Midbrain (tissue), 1 donor: ENCODE measurements at places on chromosomes 13 and 19.

- DNase-seq = peak; percentile 66
Observed at GRCh38 chr19:43634506-43634871, 5.2 kb downstream of the CADM4 start.

DNA sequence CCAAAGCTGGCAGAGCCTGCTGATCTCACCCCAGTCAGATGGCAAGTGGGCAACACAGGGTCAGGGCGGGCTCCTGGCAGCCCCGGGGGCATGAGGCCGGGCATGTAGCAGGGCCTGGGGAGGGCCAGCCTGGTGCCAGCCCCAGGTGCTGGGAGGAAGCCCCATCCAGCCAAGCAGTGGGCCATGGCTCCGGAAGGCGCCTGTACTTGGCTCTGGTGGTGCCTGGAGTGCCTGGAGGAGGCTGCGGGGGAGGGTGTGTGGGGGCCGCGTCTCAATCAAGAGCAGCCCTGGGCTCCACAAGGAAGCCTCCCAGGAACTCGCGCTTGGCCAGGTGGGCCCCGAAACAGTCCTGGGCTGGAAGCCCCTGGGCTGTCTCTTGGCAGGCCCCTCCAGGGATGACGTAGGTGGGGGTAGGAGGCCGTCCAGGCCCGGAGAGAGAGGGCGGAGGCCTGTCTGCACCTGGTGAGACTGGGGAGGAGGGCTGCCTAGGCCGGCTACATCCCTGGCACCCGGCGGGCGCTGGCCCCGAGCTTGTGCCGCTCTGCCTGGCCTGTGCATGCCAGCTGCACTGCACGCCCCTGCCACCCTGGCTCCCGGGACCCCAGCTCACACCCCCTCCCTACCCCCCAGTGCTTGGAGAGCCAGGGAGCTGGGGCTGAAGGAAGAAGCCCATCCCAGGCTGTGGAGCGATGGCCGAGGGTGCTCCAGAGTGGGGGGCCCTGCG is 45.9 kb downstream of the COMP start:
- no peak for DNase-seq

GRCh38 chr19:43534816-43535761 is 2.1 kb downstream of the ZNF575 start:
- peak; percentile 59 for DNase-seq

DNA sequence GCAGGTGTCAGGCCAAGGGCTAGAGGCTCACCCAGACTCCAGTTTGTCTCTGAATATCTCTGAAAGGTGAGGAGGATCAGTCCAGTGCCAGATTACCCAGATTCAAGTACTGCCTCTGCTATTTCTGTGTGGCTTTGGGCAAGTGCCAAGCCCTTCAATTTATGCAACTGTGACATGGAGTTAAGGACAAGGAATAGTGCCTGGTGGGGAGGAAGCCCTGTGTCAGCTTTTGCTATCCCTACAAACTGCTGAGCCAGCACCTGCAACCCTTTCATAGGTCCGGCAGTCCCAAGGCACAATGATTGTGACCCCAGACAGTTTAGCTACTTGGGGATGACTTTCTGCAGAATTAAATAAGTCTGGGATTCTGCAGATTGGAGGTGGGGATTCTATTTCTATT is 123.0 kb downstream of the KL start:
- no peak for DNase-seq

DNA sequence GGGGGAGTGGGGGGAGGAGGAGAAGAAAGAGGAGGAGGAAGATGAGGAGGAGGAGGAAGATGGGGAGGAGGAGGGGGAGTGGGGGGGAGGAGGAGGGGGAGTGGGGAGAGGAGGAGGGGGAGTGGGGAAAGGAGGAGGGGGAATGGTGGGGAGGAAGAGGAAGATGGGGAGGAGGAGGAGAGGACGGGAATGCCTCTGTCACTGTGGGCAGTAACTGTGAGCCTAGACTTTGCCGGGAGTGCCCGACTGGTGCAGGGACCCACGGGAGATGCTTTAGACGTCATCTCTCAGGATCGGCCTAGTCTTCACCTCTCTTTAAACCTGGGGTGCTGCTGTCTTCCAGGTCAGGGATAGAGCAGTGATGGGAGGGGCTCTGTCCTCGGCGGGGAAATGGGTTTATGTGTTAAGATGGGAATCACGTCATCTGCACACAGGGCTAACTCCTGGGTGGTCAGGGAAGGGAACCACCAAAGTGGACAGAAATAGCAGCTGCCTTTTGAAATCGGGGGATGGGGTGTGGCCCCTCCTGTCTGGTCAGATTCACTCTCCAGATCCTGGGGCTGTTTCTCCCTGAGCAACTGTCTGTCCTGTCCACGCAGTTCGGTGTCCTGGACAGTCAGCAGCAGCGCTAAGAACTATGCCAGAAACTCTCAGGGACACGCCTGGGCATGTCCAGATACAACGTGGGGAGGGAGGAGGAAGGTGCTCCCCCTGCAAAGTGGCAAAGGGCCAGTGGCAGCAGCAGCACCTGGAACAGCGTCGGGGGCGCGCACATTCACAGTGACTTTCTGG is 26.9 kb downstream of the GAS6 start:
- no peak for DNase-seq

GRCh38 chr19:30760014-30760413 is 387.8 kb downstream of the ZNF536 start:
- no peak for DNase-seq

DNA sequence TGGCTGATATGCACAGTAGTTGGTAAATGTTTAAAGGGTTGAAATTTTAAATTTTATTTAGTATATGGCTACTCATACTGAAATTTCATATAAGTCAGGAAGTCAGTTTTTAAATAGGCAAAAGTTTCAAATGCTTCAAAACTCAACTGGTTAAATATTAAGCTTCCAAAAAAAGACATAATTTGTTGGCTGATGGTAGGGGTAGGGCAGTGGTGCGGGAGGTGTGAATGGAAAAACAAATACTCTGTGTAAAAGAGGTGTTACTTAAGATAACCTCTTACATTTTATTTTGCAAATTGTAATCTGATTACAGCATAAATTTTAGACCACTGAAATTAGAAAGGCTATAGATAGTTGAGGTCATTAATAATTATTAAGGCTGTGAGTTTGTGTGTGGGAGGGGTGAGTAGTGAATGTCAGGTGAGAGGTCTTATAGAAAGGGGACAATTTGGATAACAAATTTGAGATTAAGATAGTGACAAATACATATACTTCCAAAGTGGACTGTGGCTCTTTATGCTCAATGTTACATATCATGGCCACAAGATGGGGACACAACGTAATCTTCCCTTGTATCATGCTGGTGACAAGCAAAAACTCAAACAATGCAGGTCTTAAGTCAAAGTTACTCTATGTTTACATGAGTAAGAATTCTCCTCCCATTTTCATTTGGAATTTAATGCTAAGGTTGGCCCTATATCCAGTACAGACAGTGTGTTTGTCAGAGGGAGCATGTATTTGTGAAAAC is 36.6 kb upstream of the OXGR1 start:
- DNase-seq = no peak

DNA sequence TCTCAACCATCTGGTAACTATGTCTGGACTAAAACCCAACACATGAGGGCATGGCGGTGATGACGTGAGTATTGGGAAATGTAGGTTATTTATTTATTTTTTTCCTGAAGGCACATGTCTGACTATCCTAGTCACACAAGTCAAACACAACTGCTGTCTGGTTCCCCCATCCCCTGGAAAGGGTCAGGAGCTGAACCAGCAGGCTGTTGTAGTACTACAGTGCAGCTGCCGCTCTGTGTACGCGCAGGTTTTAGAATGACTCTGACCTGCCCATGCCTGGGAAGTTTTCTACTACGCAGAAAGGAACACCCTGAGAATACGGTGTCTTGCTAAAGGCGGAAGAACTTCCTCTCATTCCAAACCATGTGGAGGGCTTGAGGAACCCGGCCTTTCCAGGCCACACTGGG is 1.2 kb downstream of the SLC7A1 start:
- no peak for DNase-seq

- DNase-seq = no peak
Observed at GRCh38 chr19:31160336-31160926, 188.8 kb downstream of the TSHZ3 start.

- no peak for DNase-seq
Observed at GRCh38 chr19:4414800-4415321, 12.4 kb downstream of the CHAF1A start.

DNA sequence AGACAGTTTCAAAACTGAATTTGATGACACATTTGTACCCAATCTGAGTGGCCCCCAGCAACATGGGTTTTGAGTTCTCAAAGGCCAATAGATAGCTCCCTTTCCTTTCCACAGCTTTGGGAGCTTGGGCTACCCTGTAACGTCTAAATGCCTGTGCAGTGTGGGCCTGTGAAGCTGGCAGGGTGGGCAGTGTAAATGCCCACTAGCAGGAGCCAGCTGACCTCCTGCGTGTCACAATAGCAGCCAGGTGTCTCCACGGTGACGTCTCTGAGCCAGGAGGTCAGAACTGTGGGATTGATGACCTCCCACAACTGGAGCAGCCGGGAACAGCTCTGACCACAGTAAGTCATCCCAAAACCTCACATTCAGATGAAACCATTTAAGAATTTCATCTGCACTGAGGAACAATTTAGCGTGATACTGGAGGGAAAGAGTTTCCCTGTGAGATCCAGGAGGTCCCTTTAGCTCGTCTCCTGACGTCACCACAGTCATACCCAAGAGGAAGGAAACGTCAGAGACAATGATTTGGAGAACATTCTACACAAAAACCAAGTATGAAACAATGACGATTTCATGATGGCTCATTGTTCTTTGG is at the start of gene IPO5:
IPO5 (plus strand) TSS at position 300 of the 595 bp plus-strand sequence. CDS start 23,022 bp downstream, outside the sequence.
- DNase-seq = no peak

DNA sequence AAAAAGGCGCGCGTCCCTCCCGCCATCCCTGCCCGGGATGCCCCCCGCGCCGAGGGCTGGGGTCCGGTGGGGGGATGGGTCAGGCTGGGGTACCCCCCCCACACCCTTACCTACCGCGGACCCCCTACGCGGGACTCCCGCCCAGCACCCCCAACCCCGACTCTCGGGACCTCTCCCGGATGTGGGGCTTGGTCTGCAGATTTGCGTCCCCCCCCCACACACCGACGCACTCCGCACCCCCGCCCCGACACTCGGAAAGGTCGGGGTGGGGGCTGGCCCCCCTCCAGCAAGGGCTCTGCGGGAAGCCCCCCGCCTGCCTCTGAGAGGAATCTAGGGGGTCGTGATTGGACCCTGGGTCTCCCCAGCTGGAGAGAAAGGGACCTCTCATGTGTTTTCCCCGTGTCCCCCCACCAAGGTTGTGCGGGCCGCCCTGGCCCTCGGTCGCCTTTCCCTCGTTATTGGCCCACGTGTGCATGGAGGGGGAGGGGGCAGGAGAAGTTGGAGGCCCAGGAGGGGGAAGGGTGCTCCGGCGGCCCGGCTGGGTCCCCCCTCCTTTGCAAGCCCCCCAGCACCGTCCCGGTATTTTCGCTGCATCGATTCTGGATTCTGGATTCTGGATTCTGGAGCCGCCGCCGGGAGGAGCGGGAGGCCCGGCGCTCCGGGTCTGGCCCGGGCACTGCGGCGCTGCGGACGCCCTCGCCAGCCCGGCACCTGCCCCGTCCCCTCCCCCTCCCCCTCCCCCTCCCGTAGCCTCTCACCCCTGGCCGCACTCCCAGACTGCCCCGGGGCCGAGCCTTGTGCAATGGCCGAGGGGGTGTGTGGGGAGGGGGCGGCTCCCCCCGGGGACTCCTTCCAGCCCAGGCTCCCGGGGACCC is 607 bp downstream of the NFIC start:
- peak; percentile 48 for DNase-seq

DNA sequence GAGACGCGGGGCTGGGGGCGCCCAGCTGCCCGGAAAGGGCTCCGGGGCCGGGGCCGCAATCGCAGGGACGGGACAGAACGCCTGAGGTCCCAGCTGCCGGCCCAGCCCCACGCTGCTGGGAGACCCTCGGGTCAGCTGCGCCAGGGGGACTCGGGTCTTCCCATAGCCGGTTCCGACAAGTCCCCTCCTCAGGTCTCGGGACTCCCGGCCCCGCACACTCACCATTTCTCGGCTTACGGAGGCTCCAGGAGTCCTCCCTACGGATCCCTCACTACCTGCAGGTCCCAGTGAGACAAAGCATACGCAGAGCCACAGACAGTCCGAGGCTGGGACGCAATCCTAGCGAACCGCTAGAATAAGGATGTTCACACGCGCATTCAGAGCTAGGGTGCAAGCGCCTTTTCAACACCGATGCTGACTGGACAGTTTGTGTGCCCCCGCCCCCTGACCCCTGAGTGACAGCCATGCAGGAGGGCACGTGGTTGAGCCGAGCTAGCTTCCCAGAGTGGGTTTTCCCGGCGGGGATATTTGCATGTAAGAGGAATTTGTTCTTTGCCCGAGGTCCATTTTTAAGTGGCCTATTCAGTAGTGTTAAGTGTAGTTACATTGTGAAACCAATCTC is 13.6 kb downstream of the ZNF490 start:
- no peak for DNase-seq

- no peak for DNase-seq
Observed at GRCh38 chr19:33997690-33998089, 174.6 kb upstream of the LSM14A start.

- peak; percentile 46 for DNase-seq
Observed at GRCh38 chr19:42352301-42353259, 27.1 kb downstream of the MEGF8 start.

DNA sequence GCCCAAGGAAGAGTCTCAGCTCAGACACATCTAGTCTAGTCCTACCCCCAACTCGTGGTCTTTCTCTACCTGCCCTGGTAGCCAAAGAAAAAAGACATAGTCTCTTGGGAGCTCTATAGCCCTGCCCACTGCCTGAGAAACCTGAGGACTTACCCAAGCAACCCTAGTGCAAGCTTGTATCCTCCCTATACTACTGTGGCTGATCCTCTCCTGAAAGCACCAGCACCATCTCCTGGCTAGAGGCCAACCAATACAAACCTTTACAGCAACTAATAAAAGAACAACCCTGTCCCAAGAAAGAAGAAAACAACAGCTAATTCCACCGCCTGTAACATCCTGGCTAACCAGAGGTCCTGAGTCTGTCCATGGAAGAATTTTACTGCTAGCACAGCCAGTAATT is 532.4 kb downstream of the SLITRK6 start:
- no peak for DNase-seq

GRCh38 chr13:21040120-21040826 is 21.1 kb downstream of the LATS2 start:
- no peak for DNase-seq

DNA sequence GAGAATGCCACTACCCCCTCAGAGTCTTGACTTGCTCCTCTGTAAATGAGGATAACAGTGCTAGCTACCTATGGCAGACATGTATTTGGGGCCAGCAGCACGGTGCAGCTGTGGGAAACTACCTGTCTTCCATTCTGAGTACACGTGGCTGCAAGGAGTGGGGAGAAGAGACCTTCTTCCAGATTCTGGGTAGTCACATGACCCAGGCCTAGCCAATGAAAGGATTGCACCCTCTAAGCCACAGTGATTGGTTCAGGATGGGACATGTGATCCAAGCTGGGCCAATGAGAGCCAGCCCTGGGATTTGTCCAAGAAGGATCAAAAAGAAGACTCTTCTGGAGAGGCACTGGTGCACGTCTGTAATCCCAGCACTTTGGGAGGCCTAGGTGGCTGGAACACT is 5.5 kb downstream of the ZNRF4 start:
- DNase-seq = no peak

- no peak for DNase-seq
Observed at GRCh38 chr19:4294389-4294788, 7.8 kb downstream of the TMIGD2 start.

GRCh38 chr19:17797424-17798201 is 2.7 kb downstream of the B3GNT3 start:
- no peak for DNase-seq
